ENCODE measurements at places on chromosomes 2 and 18.

GRCh38 chr18:23819001-23819400 lies 129.7 kb downstream of the LAMA3 start:
- DNase-seq, result no peak

- DNase-seq, result no peak
Observed at GRCh38 chr2:101852824-101853223, 138.9 kb upstream of the IL1R2 start.

DNA sequence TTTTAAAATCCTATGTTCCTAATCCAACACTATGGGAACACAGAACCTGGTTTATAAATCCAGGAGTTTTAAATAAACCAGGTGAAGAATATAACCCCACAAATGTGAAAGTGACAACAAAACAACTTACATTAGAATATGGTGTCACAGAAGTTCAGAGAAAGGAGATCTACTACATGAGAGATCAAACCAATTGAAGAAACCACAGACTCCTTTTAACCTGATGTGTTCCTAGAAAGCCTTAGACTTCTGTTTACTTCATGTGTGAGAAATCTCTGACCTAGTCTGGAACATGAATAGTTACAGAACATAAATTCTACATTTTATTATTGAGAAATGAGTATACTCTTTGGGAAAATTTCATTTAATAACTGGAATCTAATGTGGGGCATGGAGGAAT lies 165.3 kb downstream of the FTCDNL1 start:
- DNase-seq, result no peak

DNA sequence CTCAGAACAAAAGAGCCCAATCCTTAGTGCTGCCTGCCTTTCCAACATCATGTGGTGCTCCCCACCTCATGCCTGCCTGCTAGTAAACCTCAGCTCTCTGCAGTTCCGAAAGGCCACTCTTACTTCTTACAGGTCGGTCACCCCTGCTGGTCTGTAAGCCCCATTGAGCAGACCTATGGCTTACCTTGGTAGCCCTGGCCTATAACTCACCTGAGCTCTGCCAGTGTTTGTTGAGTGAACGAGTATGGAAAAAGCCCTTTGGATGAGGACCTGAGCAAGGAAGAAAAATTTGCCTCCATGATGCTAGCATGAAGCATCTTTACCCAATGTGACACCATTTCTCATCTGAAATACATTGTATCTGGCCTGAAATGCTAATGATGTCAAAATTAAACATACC lies 83.3 kb downstream of the LIPG start:
- DNase-seq, result no peak

- no peak for DNase-seq
Observed at GRCh38 chr2:24107-24506, 22.2 kb downstream of the FAM110C start.

DNA sequence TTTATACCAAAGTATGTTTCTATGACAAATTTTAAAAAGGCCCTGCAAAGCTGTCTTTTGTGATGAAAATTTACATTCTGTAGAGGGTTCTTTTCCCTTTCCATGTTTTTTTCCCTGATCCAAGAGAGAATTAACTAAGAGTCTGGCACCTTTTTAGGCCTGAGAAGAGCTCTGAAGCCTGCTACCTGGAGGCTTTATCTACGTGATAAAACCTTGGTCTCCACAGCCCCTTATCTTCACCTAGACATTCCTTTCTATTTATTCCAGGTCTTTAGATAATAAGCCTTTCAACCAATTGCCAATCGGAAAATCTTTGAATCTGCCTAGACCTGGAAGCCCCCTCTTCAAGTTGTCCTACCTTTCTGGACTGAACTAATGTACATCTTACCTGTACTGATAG lies 774.1 kb upstream of the LRRTM1 start:
- no peak for DNase-seq

GRCh38 chr2:82027921-82028615 lies 1723.5 kb upstream of the LRRTM1 start:
- DNase-seq, result no peak

- DNase-seq, result no peak
Observed at GRCh38 chr18:24466771-24467170, 6.3 kb downstream of the HRH4 start.

- DNase-seq, result no peak
Observed at GRCh38 chr2:112140899-112141625, 2.9 kb downstream of the FBLN7 start.

- DNase-seq, result no peak
Observed at GRCh38 chr18:35122586-35123224, 81.5 kb downstream of the MAPRE2 start.

- no peak for DNase-seq
Observed at GRCh38 chr2:181660181-181660580, 3.3 kb upstream of the CERKL start.

- no peak for DNase-seq
Observed at GRCh38 chr2:239401881-239402233, 1.0 kb upstream of the HDAC4 start.

DNA sequence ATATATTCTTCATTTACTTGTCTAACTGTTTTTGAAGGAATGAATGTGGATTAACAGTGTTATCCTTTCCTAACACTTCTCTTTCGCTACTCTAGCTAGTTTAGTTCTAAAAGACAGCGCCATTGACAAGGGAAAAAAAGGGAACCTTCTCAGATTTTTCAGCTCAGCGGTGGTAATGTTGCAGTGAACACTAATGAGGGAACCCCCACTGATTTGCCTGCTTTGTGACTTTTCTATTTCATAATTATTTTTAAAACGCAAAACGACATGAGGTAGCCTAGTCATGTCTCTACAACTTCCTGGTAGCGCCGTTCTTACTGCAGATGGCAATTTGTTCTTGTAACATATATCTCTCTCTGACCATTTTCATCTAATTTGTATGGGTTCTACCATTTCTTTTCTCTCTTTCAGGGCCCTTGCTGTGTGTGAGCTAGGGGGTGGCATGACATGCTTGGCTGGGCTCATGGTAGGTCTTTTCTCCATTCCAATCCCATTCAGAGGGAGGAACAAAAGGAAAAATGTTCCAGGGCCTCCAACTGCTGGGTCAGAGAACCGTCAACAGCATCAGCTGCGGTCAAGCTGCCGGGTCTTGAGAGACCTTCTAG lies 235.5 kb upstream of the SIX3 start:
- DNase-seq, result no peak

DNA sequence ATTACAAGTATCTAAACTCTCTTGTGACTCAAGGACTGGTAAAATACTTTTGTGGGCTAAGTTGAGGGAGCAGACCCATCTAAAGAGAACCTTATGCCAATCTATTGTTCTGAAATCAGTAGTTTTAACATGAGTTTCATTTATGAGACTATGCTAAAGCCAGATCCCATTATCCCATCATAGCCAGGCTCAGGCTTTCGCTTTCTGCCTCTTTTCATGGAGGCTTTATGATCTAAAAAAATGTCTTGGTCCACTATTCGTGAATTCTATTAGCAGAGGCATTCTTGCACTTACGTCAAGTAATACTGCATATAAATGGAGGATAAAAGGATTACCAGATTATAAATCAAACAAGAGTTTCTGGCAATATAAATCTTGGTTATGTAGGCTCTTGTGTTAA lies 1636.9 kb upstream of the ACVR2A start:
- DNase-seq, result no peak

DNA sequence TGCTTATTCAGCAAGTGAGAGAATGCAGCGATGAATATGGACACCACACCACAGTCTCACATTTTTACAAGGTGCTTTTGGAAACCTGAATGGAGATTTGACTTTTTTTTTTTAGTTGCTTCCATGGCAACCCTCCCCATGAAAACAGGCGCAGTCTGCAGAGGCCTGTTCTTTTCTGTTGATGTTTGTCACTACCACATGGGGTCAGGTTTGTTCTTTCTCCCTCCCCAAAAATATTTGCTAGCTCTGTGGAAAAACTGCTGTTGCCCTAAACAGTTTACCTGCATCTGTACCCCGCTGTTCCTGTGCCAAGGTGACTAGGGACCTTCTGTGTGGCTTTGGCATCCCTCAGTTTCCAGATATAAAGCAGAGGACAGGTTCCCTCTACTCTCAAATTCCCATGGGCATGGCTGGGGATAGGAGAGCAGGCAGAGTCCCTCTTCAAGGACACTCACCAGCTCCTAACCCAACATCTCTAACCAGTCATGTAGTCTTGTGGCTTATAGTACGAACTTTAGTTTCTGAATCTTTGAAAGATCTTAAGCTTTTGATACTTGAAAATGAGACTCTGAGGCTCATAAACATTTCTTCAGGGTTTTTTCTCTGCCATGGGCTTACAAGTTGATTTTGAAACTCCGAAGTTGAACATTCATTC lies 14.7 kb upstream of the MAPRE2 start:
- no peak for DNase-seq

DNA sequence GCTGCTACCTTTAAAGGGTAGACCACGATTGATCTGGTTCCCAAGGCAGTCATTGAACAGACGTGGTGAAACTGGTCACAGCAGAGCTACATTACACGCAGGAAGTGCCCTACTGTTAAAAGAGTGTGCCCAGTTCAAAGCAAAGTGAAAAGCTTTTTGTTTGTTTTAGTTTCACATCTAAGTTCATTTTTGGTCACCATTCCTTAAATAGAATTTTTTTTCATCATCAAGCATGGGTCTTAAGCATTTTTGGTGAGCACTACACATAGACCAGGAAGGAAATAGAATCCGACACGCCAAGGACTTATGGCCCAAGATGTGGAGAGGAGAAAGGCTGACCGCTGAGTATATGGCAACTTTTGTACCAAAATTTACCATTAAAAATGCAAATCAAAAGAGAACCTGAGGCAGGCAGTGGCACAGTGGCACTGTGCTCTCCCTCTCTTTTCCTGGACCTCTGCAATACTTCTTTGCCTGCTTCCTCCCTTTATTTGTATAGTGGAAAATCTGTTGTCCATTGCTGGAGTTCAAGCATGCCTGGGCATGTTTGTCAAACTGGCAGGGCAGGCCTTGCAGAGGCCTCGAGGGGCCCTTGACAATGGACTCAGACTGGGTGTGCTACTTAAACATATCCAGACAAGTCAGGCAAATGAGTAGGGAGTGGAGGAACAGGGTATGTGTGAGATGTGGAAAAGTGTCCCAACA lies 42.6 kb upstream of the HNRNPA3 start:
- DNase-seq, result no peak

- DNase-seq, result no peak
Observed at GRCh38 chr2:47174733-47175361, 19.7 kb upstream of the STPG4 start.

- no peak for DNase-seq
Observed at GRCh38 chr2:33011373-33011772, 64.6 kb downstream of the LTBP1 start.

DNA sequence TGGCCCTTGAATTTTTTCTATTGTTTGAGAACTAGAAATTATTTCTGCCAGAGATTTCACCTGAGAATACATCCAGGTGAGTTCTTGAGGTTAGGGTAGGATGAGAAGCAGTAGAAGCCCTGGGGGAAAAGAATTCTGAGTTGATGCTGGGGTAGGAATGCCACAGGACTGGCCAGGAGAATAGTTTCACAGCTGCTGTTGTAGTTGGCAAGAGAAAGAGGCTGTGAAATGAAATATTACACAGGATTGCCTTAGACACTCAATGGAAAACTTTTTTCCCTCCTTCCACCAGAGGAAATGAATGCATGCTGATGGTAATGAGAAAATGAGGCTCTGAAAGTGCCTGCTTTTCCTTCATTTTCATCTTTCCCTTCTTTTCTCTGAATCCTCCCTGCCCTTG lies 54.6 kb downstream of the PRKCE start:
- no peak for DNase-seq

DNA sequence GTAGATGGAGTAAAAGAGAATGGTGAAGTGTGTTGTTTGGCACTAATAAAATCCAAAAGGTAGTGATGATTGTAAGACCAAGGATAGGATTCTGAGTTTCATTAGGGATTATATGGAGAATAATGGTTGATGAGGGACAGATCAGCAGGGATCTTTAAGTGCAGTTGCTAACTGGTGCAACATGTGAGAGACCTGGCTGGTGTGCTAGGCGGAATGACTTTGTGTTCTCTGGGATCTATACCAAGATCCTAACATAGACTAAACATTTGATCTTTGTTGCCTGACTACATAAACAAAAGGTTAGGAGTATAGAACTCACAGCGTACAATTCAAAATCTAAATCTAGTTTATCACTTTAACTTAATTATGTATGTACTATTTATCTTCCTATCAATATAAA lies 135.4 kb downstream of the PTRHD1 start:
- no peak for DNase-seq

DNA sequence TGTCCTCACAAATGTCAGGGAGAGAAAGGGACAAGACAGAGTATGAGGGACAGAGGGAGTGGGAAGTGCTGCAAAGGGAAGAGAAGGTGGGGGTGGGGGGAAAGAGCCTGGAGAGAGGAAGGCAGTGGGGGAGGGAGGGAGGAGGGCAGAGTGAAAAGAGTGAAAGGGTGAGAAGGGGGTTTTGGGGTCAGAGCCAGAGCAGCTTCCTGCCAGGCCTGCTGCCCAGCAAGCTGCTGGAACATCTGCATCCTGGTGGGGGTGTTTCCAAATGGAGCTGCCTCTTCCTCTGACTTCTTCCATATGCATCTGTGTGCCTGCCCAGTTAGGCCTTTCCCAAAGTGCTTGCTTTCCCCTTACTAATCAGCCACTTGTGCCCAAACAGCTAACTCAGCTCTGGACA lies 94.3 kb upstream of the CELF4 start:
- DNase-seq, result no peak

DNA sequence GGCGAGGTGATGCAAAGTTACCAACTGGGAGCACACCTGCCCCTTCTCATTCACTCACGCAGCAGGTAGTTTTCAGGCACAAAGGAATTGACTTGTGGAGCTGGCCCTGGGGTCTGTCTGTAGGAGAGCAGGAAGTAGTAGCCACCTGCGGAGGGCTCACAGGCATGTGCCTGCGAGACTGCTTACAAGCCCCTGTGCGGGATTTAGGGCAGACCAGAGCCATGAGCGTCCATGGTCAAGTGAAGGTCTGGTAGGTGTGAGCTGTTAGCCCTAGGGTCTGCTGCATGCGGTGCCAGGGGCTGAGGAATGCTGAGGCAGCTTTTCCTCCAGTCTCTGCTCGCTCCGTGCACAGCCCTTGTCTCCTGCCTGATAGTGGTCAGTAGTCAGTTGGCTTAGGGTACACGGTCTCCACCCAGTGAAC lies 18.9 kb downstream of the INPP4A start:
- no peak for DNase-seq

- DNase-seq, result no peak
Observed at GRCh38 chr18:811892-812375, at the start of gene YES1. TSS of gene YES1 (minus strand) at chr18:812242. CDS start at chr18:756827, 55,415 bp downstream.

GRCh38 chr2:198909525-198910267 lies 548.0 kb downstream of the SATB2 start:
- no peak for DNase-seq

- no peak for DNase-seq
Observed at GRCh38 chr2:171798156-171798820, 95.8 kb downstream of the SLC25A12 start.

DNA sequence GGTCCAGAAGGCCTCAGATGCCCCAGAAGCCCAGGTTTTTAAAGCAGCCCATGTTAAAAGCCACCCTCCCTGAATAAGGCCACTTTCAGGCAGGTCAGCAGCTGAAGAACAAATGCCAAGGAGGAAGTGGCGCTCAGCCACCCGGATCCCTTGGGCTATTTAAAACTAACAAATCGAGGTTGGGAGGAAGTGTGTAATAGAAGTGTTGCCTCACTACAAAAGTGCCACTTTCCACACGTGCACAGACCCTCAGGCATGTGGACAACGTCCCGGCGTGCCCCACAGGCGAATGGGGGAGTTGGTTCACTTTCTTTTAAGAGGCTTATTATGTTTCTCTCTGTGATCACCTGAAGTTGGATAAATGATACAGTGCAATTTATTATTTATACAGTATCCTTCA lies 173.8 kb upstream of the SALL3 start:
- DNase-seq, result no peak

GRCh38 chr2:64179582-64180321 lies 35.5 kb upstream of the PELI1 start:
- no peak for DNase-seq
